ENCODE measurements at places on chromosomes 4 and X. TPM values are rescaled to one million over a fixed set of nuclear protein-coding genes. Genes with fewer than 3 reads are reported as not detected.

DNA sequence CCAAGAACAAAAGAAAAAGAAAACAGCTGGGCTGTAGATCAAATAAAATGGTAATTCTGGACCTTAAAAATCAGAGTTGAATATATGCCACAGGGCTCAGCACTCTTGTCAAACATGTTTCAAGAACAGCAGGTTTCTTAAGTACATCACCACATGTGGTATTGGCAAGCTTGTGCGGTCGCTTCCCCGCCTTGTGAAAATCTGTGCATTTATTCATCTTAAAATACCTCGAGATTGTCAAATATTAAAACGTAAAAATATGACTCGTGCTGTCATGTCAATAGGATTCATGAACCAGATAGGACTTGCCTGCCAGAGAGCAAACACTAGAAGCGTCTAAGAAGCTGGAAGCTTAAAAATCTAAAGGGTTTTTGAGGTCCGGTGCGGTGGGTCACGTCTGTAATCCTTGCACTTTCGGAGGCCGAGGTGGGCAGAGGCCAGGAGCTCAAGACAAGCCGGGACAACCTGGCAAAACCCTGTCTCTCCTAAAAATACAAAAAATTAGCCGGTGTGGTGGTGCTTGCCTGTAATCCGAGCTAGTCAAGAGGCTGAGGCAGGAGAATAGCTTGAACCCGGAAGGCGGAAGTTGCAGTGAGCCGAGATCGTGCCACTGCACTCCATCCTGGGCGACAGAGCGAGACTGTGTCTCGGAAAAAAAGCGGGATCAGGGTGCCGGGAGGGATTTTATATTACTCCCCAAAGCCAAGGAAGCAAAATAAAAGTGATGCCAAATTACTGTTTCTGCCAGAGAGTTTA, 40.2 kb upstream of the TMEM154 start:
- no peak for DNase-seq

DNA sequence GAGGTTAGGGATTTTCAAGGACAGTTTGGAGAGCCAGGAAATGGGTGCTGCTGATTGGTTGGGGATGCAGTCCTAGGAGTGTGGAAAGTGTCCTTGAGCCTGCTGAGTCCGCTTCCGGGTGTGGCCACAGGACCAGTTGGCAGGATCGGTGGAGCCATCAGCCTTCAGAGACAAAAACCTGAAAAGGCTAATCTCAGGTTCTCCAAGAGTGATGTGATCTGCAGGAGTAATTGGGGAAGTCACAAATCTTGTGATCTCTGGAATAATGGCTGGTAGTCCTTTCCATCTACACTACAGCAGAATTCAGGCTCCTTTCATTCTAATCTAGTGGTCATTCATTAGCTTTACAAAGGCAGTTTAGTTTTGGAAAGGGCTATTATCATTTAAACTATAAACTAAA, 55.9 kb upstream of the BMP2K start:
- DNase-seq = no peak

GRCh38 chr4:1174941-1175634, 2.7 kb upstream of the SPON2 start:
- no peak for DNase-seq

DNA sequence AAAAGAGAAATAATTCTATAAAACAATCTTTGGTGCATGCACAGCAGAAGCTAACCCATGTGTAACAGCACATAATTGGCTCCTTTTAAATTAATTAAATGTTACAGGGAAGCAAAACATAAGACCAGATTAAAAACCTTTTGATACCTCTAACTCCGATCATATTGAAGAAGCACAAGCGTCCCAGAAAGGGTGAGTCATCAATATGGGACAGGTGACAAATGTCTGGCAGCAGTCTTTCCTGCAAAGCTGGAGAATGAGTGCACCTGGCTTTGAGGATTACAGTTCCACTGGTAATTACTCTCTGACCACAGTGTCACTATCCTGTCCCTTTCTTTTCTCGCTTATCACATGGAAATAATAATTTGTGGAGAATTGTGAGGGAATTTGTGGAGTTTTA, 94.6 kb downstream of the FAM9B start:
- DNase-seq = no peak

DNA sequence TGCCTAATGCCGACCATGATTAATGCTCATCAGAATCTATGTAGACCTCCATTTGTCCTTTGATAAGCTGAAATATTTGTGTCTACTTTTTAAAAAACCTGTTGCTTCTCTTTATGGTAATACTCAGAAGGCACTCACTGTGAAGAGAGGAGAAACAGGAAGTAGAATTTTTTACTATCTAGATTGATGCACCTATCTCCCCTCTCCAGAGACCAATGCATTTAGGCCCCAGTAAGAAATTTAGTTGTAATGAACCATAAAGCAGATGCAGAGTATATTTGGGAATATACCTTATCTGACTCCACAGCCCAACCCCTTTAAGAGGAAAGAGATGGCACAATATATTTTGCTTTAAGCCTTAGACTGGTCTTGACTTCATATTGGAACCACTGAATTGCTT, 11.1 kb downstream of the TBL1X start:
- no peak for DNase-seq

DNA sequence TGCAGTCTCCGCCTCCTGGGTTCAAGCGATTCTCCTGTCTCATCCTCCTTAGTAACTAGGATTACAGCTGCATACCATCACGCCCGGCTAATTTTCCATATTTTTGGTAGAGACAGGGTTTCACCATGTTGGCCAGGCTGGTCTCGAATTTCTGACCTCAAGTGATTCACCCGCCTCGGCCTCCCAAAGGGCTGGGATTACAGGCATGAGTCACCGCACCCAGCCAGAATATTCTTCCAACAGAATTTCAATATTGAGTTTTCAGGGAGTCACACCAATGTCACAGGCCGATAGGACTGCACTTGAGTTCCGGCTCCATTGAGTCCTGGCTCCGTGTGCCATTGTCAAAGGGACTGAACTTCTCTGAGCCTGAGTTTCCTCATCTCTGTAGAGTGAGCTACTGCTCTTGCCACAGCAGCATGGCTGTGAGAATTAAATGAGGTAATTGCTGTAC, 82.9 kb downstream of the CLCN4 start:
- DNase-seq = no peak

DNA sequence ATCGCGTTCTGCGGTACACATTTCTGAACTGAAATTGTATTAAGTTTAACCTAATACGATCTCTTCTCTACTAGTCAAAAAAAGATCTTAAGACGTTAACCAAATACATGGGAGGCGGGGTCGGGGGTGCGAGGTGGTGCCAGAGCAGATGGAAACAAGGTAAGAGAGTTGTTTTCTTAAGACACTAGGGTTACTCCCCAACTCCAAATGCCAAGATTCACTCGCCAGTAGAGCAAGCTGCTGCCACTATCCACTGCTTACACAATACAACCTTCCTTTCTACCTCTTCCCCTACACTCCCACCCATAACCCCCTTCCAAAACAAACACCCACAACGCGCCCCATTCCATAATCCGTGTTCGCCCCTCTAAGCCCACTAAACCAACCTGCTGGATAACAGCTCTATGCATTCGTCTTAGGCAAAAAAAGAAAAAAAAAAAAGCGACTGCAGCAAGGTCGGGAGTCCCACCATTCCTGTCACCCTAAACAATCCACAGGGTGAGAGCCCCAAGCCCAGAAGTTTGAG, 1.3 kb downstream of the LCORL start:
- no peak for DNase-seq

GRCh38 chr4:27094224-27094623, 233.6 kb downstream of the STIM2 start:
- no peak for DNase-seq

DNA sequence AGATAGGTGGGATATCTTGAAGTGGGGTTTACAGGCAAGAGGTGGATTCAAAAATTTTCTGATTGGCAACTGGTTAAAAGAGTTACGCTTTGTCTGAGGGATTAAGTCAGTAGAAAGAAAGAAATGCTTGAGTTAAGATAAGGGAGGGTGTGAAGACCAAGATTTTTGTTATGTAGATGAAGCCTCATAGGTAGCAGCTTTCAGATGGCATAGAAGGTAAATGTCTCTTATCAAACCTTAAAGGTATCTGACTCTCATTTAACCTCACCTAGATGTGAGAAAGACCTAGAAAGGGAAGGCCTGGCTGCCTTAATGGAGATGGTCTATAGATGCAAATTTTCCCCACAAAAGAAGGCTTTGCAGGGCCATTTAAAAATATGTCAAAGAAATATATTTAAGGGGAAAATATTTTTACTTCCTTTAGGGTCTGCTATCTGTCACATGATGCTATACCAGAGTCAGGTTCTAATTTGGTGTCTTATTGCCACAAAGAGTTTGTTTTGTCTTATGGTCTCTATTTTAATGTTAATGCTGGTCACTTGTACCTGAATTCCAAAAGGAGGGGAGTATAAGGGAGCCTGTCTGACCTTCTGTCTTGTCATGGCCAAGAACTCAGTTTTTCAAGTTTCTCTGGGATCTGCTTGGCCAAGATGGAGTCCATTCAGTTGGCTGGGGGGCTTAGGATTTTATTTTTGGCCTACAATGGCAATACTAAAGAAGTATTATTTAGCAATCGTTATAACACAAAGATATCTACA, 699.1 kb upstream of the AMOT start:
- no peak for DNase-seq

DNA sequence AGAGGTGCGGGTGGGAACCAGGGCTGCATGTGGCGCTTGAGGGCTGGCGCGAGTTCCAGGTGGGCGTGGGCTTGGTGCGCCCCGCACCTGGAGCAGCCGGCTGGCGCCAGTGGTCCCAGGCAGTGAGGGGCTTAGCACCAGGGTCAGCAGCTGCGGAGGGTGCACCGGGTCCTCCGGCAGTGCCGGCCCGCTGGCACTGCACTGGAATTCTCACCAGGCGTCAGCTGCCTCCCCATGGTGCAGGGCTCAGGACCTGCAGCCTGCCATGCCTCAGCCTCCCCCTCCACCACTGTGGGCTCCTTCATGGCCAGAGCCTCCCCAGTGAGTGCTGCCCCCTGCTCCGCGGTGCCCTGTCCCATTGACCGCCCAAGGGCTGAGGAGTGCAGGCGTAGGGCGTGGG, 174.0 kb downstream of the ADAM29 start:
- DNase-seq = no peak

- no peak for DNase-seq
These were observed 566 bp downstream of the LARP7 start for GRCh38 chr4:112637552-112637866.

DNA sequence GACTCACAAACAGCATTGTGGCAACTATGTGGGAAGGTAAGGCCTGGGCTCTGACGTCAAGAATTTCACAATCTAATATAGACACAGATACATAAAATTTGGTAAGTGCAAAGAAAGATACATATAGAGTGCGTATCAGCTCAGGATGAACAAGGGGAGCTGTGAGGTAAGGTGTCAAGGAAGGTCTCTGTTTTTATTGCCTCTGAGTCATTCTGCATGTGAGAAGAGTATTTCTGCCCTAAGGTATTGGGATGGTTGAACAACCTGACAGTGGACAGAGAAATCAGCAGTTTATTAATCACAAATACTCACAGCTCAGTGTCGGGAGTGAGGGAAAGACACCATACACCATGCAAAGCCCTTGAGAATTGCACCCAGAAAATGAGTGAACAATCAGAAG, 89.8 kb downstream of the COMMD8 start:
- no peak for DNase-seq

- DNase-seq = no peak
These were observed 440.3 kb upstream of the AADAT start for GRCh38 chr4:170529748-170530722.

GRCh38 chr4:140769209-140769608, 13.0 kb upstream of the TBC1D9 start:
- no peak for DNase-seq

- no peak for DNase-seq
These were observed 307.2 kb downstream of the SLC7A11 start for GRCh38 chr4:137934911-137935310.

- DNase-seq = no peak
These were observed 59.5 kb upstream of the TADA2B start for GRCh38 chr4:6983544-6984142.

- DNase-seq = no peak
These were observed 41.1 kb upstream of the PDK3 start for GRCh38 chrX:24423960-24424359.

DNA sequence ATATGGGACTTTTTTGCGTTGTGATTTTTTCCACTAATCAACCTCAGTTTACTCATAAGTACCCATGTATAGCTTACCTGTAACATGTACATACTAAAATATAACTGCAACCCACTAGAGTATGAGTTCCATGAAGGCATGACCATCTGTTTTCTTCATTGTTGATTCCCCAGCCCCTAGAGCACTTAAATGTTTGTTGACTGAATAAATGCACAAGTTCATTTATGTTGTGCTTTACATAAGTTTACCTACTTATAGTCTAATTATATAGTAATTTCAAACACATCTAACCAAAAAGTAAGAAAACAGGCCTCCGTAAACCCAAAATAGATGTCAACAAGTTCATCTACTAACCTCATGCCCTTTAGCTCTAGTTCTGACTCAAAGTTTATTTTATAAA, 34.7 kb downstream of the DCHS2 start:
- DNase-seq = no peak

The TASL gene
- not detected for total RNA-seq

The PIM2 gene
- total RNA-seq = 146 TPM

The AREG gene
- total RNA-seq = 0.32 TPM

The BGN gene
- 3.2 TPM for total RNA-seq

The ADH7 gene
- total RNA-seq = not detected

The PDE5A gene
- 26.4 TPM for total RNA-seq
